ENCODE measurements at places on chromosomes 2 and 18.

DNA sequence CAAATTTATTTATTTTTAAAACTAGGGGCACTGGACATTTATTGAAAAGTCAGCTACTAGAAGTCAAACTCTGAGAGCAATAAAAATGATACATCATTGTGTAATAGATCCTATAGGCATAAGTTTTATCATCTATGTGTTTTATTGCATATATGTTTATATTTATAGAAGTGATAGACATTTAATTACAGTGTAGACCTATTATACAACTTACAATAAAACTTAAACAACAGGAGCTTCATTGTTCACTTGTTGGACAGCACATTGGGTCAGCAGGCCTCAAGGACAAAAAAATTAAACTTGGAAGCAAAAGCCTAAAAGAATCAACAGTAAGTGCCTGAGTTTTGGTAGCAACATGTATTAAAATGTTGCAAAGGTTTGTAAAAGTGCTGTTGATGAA is 15.0 kb upstream of the ACTR2 start:
- DNase-seq, result no peak

- no peak for DNase-seq
These were observed 409.1 kb upstream of the CRIM1 start for GRCh38 chr2:35946478-35946877.

GRCh38 chr2:38556006-38556801 is 46.5 kb downstream of the HNRNPLL start:
- no peak for DNase-seq

GRCh38 chr2:201980389-201980821 is 53.2 kb upstream of the FZD7 start:
- no peak for DNase-seq

GRCh38 chr2:187577310-187577709 is 23.1 kb upstream of the TFPI start:
- no peak for DNase-seq

GRCh38 chr18:46060359-46060841 is 11.7 kb downstream of the PSTPIP2 start:
- DNase-seq, result no peak

Measured in activated T-helper 1 cell treated with anti-CD3 and anti-CD28 coated beads, Interleukin-2, amount 50 U/mL, for 16 hours (primary cell).